Left hindlimb (tissue), 1 donor: ENCODE measurements at places on chromosomes 13 and 19.

GRCh38 chr19:35781650-35782049, 6.3 kb downstream of the ARHGAP33 start:
- no peak for DNase-seq

DNA sequence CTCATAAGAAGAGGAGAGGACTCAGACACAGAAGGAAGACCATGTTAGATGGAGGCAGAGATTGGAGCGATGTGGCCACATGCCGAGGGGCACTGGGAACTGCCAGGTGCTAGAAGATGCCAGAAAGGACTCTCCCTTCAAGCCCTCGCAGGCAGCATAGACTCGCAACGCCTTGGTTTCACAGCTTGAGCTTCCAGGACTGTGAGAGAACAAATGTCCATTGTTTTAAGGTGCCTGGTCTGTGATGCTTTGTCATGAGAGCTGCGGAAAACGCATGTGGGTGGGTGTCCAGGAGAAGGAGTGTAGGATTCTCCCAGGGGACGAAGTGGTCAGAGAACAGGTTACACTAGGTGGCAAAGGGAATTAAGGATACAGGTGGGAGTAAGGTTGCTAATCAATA, 125.9 kb upstream of the USP29 start:
- DNase-seq = no peak

DNA sequence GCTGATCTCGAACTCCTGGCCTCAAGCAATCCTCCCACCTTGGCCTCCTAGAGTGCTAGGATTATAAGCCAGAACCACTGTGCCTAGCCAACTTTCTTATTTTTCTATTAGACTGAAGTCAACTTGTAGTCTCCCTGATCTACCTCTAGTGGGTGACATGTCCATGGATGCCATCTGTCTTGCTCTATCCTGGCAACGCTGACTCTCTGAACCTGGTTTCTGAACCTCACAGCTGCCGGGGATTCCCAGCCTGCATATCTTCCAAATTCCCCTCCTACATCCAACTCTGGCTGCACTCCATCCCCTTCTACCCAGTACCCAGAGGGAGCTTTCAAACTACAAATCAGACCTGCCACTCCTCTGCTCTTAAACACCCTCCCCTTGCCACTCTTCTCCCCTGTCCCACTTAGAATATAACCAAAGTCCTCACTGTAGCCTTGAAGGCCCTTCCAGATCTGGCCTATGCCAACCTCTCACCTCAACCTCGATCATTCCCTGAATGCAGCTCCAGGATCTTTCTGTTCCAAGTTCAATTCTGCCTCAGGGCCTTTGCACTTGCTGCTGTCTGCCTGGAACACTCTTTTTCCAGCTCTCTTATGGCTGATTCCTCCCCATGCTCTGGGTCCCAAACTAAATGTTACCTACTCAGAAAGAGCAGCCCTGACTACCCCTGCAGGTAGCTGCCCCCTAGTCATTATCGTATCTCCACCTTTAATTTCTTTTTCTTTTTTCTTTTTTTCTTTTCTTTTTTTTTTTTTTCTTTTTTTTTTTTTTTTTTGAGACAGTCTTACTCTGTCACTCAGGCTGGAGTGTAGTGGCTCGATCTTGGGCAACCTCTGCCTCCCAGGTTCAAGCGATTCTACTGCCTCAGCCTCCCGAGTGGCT, 2.2 kb downstream of the CLIP3 start:
- no peak for DNase-seq

GRCh38 chr19:47363758-47364531, 14.8 kb downstream of the DHX34 start:
- no peak for DNase-seq

GRCh38 chr13:105997581-105998550, 537.6 kb downstream of the EFNB2 start:
- DNase-seq = no peak

DNA sequence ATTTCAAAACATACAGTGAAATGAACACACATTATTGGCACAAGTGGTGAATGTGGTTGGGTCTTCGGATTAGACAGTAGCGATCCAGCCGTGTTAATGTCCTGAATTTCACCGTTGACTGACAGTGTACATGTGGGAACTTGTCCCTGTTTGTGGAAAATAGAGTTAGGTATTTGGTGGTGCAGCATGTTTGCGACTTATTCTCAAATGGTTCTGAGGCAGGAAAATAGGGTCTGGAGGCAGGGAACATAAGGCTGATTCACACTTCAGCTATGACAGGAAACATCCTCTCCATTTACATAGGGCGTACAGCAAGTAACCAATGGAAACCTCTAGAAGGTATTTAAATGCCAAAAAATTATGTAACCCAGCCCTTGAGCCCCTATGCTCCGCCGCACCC, 4.2 kb downstream of the LGALS7B start:
- no peak for DNase-seq

DNA sequence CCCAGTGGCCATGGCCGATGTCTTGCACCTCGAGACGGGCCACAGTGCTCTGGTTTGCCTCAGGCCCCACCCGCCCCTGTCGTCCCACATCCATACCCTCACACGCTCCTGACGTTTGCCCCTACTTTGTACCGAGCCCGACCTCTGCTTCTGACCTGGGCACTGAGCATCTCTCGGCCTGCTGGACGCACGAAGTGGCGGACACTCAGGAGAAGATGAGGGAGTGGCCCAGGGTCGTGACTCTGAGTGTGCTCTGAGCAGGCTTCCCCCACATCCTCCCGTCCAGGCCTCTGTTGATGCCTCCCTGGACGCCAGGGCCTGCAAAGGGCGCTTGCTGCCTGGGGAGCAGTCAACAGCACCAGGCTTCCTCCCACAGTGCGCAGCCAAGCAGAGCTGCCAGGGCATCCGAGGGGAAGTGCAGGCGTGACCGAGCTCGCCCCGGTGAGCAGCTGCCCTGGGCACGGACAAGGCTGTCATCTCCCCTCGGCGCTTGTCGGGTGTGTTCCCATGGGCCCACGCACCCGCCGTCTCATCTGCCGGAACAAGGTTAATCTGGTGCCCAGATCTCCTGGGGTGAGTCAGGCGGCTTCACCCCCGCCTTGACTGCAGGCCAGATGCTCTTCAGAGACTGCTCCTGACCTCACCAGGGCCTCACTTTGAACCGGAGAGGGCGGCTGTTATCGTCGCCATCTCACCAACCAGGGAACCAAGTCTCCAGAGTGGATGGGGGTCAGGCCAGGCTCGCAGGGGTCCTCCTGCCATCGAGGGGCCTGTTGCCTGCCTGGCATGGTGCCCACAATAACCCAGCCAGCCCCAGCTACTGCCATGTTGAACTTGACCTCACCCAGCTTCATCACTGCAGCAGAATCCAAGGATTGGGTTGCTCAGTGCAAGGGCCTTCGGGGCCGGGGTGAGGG, 27.2 kb downstream of the COMP start:
- no peak for DNase-seq

GRCh38 chr19:31419871-31420445, 70.7 kb upstream of the TSHZ3 start:
- no peak for DNase-seq

DNA sequence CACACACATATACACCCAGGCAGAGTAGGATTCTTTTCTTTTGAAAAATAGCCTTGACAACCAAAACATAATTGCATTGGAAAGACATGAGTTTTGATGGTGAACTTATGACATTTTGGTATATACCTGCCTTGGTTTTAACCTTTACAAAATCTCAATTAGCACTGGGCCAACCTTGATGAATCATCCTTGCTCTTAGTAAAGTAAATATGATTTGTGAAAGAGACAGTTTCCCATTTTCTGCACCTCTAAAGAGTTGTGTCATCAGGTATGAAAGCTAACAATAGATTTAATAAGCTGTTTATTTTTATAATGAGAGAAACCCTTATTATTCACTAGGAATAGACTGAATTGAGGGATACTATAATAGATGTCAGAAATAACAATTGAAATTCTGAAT, 15.7 kb upstream of the ENOX1 start:
- DNase-seq = no peak

DNA sequence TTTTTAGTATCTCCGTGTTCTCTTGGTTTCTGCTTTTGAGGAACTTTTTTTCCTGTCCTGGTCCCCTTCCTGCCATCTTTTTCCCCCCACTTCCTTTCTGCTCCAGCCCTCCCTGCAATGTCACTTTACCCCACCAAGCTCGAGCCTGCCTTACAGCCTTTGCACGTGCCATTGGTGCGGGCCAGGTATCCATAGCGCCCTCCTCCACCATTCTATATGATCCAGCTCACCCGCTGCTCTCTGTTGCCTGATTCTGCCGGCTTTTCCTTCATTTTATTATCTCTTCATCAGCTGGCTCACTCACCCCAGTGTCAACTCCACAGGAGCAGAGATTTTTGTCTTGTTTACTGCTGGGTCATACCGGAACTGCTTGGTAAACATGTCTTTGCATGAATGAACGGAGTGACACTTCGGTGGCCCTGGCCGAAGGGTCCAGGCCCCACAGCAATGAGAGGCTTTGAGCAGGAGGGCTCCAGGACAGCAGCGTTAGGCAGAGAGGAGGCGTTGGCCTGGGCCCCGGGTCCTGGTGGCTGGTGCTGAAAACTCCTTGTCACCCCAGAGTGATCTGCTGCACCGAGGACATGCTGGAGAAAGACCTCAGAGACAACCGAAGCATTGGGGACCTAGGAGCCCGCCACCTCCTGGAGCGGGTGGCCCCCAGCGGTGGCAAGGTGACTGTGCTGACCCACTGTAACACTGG, 1.2 kb downstream of the MRI1 start:
- no peak for DNase-seq

GRCh38 chr19:11007962-11008532, 47.2 kb downstream of the SMARCA4 start:
- no peak for DNase-seq

DNA sequence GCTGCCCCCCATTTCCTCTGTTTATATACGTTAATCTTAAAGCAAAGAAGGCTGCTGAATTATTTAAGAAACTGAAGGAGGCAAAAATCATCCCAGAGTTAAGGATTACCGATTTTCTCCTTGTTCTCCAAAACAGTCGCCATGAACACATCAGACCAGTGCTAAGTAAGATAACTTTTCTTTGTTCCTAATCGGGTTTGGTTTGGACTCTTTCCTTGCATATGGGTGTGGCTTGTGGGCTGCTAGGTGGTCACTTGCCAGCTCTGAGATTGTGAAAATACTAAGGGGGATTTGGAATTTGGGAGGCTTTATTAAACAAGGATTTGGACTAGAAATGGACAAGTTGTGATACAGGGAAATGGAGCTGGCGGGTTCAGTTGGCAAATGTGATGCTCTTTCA, 212.1 kb downstream of the OXGR1 start:
- no peak for DNase-seq

DNA sequence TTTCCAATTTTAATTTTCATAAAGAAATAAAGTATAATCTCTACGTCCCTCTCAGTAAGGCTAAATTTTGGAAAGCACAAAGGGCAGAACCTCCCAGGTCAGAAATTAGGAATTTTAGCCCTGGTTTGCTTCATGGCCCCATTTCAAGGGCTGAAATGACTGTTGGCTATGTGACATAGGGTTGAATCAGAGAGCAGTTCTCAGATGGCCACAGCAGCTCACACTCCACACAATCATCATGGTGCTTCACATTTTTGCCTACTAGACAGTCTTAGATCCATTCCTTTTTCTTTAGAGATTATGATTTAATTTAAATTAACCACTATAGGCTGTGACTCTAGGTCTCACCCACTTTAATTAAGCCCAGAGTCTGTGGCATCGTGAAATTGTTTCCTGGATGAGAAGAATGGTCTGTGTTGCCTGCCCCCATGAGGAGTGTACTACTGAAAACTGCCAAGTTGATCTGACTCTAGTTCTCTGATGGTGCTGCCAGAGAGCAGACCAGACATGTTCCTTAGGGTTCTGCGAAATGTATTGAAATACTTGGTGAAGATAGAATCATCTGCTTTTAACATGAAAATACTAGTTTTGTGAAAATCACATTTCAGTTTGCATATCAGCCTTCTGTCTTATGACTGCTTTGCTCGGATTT, 57.4 kb downstream of the ESD start:
- no peak for DNase-seq

GRCh38 chr19:11090997-11091702, 1.9 kb downstream of the LDLR start:
- DNase-seq = no peak

GRCh38 chr13:23996456-23996855, 99.2 kb upstream of the C1QTNF9B start:
- DNase-seq = no peak

- no peak for DNase-seq
Measured at GRCh38 chr19:54414156-54414555, 1.1 kb upstream of the TTYH1 start.

DNA sequence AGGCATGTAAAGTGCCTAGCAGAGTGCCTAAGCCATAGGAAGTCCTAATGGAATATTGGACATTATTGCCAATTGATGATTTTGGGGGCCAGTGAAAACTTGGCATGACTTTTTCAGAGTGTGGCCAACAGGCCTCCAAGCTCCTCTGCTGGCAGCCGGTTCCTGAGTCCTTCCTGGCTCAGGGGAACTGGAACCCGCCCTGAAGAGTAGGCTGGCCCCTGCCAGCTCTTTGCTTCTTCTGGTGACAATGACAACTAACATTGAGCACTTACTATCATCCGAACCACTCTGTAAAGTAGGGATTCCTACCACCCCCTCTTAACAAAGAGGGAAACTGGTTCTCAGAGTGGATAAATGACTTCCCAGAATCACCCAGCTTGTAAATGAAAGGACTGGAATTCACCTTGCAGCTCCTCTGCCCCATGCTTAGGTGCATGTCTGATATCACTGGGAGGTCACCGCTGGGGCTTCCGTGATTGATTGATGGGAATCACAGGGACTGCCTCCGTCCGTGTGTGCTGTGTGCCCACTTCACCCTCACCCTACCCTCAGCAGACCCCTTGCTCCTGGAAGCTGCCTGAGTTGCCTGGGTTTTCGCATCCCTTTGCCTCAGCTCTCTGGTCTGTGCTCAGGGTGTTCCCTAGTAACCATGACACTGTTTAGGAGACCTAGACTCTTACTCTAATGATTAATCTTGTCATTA, 50.6 kb downstream of the TNFRSF19 start:
- no peak for DNase-seq

DNA sequence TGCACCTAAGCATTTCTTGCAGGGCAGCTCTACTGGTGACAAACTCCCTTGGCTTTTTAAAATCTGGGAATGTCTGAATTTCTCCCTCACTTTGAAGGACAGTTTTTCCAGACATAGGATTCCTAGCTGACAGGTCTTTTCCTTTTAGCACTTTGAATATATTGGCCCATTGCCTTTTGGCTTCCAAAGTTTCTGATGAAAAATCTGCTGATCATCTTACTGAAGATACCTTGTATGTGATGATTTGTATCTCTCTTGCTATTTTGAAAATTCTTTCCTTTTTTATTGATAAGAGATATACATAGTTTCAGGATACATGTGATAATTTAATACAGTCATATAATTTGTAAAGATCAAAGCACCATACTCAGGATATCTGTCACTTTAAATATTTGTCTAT, 211.1 kb downstream of the ZIC5 start:
- DNase-seq = no peak

- no peak for DNase-seq
Measured at GRCh38 chr19:9342610-9343304, 18.8 kb downstream of the ZNF559 start.

- DNase-seq = no peak
Measured at GRCh38 chr19:41414461-41414860, 12.7 kb downstream of the B3GNT8 start.

DNA sequence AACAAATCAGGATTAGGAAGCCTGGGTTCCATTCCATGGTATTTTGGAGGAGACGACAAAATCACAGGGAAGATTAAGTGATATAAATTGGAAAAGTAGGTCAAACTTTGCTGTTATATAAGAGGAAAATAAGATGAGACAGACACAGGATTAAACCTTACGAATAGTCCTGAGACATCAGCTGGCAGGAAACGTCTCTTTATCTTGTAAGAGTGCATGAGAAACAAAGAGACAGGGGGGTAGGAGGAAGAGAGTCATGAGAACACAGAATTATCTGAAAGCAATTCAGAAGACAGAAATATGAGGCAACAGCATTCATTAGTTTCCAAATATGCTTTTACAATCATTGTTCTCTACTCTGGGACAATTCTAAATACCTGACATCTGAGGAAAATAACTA, 310.6 kb upstream of the MIR17HG start:
- DNase-seq = no peak
